ENCODE measurements at places on chromosomes 13 and 19.

DNA sequence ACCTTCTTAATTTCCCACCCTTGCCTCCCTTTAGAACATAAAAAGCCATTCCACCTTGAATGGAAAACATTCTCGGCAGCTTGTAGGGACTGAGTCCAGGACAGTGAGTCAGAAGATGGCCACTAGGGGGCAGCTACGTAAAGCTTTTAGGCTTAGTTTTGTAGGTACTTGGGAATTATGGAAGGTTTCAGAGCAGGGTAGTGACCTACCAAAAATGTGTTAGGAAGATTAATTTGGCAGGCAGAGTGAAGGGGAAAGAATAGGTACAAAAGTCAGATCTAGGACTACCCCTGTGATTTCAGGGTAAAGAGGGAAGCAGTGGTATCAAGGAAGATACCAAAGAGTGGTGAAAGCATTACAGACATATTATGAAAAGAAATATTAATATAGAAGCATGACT is 198.4 kb downstream of the NDFIP2 start:
- DNase-seq = no peak

DNA sequence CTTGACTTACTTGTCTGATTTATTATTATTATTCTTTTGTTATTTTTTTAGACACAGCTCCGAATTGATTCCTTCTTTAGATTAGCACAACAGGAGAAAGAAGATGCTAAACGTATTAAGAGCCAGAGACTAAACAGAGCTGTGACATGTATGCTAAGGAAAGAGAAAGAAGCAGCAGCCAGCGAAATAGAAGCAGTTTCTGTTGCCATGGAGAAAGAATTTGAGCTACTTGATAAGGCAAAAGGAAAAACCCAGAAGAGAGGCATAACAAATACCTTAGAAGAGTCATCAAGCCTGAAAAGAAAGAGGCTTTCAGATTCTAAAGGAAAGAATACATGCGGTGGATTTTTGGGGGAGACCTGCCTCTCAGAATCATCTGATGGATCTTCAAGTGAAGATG is 29.4 kb downstream of the ERCC5 start:
- no peak for DNase-seq

GRCh38 chr19:48484931-48485612 is 15.9 kb downstream of the CYTH2 start:
- DNase-seq = no peak

DNA sequence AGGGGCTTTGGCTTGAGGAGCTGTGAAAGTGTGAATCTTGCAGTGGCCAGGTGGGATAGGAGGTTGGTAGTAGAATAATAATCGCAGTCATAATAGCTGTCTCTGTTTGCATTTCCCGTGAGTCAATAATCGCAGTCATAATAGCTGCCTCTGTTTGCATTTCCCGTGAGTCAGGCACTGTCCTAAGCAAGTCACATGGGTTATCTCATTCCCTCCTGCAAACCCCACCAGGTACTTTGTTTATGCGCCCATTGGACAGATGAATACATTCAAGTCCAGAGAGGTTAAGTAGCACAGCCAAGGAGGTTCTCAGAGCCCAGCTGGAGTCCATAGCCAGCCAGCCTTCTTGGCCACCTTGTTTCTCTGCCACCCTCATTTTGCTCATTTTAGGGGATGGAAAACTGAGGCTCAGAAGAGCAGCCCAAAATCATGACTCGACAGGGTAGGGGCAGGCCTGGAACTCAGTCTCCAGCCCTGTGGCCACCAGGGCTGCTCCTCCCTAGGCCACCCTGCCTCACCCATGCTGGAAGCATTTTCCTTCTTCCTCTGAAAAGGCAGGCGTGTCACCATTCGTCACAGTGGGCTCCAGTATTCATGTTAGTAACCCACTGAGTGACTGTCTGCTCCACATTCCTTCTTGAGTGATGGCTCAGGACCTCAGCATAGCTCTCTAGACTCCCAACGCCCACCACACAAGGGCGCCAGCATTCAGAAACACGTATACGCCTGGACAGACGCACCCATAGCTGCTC is 206.2 kb downstream of the URI1 start:
- DNase-seq = no peak

- DNase-seq = no peak
Observed at GRCh38 chr13:48506092-48506701, 26.7 kb downstream of the RCBTB2 start.

DNA sequence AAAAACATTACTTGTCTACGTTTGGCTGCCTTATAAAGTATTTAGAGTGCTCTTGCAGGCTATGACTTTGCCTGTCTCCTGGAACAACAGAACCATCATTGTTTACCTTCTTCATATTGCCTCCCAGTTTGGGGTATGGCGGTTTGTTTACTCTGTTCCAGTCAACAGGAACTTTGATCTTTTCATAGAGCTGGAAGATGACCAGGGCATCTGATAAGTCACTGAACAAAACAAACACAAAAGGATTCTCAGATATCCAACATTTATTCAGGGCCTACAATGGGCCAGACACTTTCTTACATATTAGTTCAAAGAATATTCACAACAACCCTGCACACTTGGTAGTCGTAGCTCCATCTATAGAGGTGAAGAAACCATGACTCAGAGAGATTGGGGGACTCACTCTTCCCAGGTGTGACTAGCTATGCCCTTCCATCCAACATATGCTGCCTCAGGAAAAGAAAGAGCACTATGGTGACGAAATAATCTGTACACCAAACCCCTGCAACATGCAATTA is 38.4 kb upstream of the CPB2 start:
- DNase-seq = no peak

DNA sequence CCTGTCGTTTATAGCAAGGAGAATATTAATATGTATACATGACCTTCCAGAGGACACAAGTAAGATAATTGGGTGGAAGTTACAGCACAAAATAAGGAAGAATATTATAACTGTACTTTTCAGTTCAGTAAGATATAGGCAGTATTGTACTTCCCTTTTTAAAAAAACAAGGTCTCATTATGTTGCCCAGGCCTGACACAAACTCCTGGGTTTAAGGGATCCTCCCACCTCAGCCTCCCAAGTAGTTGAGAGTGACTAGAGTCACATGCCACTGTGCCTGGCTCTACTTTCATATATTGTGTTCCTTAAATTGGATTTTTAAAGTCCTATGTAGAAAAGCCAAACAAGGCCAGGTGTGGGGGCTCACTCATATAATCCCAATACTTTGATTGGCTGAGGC is 19.5 kb upstream of the MAB21L1 start:
- DNase-seq = no peak

GRCh38 chr13:33434676-33435075 is 149.1 kb upstream of the STARD13 start:
- DNase-seq = no peak

Measured in T-helper 2 cell (primary cell).